ENCODE measurements at places on chromosomes 2 and 18. TPM values are rescaled to one million over a fixed set of nuclear protein-coding genes. Genes with fewer than 3 reads are reported as not detected.
A peak's percentile ranks its signal among the peaks of the same experiment; 100 is the strongest.

DNA sequence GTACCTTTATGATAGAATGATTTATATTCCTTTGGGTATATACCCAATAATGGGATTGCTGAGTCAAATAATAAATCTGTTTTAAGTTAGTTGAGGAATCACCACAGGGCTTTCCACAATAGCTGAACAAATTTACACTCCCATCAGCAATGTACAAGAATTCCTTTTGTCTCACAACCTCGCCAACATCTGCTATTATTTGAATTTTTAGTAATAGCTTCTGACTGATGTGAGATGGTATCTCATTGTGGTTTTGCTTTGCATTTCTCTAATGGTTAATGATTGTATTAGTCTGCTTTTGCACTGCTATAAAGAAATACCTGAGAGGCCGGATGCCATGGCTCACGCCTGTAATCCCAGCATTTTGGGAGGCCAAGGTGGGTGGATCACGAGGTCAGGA lies 1387.6 kb upstream of the ACVR2A start:
- no peak for DNase-seq

DNA sequence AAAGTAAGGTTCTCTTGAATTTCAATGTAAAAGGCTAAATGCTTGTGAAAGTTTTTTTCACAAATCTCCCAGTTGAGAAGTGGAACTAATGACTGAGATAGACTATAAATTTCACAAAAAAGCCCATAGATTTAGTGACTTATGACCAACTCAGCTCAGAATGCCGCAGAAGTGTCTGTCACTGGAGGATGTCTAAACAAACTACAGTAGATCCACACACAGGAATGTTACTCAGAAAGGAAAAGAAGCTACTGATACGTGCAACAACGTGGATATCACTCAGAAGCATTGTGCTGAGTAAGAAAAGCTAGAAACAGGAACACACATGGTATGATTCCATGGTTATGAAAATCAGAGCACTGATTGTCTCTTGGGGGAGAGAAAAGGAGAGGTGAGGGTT lies 151.9 kb downstream of the DOCK10 start:
- no peak for DNase-seq

- DNase-seq: no peak
Measured at GRCh38 chr2:193590831-193591230, 1396.1 kb upstream of the TMEFF2 start.

- no peak for DNase-seq
Measured at GRCh38 chr2:223724861-223725260, 112.5 kb downstream of the AP1S3 start.

The CDH19 gene
- total RNA-seq: not detected

The SLC9A4 gene
- total RNA-seq: 0.22 TPM

GRCh38 chr2:219689676-219690628 lies 62.5 kb downstream of the SLC4A3 start:
- DNase-seq: peak; percentile 66

Measured in OCI-LY7 (cell line).